ENCODE measurements at places on chromosomes 2 and 18.

DNA sequence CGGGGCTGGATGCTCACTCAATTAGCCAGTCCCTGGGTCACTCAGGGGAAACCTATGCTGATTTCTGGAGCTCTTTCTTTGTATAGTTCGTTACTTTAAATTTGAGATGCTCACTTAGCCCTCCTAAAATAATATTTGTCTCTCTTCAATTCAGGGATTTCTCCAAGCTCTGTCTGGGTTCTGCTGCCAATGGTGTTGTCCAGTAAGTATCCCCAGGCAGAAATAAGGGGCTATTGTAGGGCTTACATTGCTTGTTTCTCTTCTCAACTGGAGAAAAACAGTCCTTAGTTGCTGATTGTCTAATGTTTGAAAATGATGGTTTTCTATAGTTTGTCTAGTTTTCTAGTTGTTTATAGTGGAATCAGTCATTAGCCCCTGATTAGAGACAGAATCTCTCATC, 5.0 kb downstream of the RAB6C start:
- H3K27me3 ChIP-seq = peaks cover 39% of the 10 kb centered on the region
- no peak for DNase-seq
- H3K4me1 ChIP-seq = no peaks in the 10 kb centered on the region
- no peak overlapping the region for H3K4me3 ChIP-seq

DNA sequence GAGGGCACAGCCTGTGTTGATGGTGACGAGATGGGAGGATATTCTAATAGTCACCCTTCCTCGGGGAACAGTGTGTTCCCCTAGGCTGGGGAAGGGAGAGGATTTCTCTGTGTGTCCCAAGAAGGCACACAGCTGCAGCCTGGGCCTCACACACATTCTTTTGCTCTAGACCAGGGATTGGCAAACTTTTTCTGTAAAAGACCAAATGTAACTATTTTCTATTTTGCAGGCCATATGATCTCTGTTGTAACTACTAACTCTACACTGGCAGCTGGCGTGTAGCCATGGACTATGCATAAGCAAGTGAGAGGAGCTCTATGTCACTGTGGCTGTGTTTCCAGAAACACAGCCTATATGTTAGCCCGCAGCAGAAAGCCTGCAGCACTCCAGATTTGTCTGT, 65.8 kb downstream of the ARHGAP28 start:
- no peak overlapping the region for H3K4me3 ChIP-seq
- no peaks in the 10 kb centered on the region for H3K4me1 ChIP-seq

GRCh38 chr2:105587637-105588036, 157.1 kb upstream of the NCK2 start:
- no peaks in the 10 kb centered on the region for H3K36me3 ChIP-seq
- no peak overlapping the region for H3K27ac ChIP-seq
- no peaks in the 10 kb centered on the region for H3K27me3 ChIP-seq

- H3K4me1 ChIP-seq = peaks cover 13% of the 10 kb centered on the region
- H3K27ac ChIP-seq = no peak overlapping the region
- no peaks in the 10 kb centered on the region for H3K36me3 ChIP-seq
- DNase-seq = no peak
- H3K27me3 ChIP-seq = peaks cover 75% of the 10 kb centered on the region
- H3K4me3 ChIP-seq = peak overlapping the region; percentile 45
These were observed 1.3 kb downstream of the LRRTM1 start for GRCh38 chr2:80303006-80303908.

GRCh38 chr2:137091704-137092103, 326.4 kb downstream of the THSD7B start:
- H3K27me3 ChIP-seq = no peaks in the 10 kb centered on the region
- no peak for DNase-seq
- H3K4me1 ChIP-seq = no peaks in the 10 kb centered on the region
- no peak overlapping the region for H3K4me3 ChIP-seq
- no peak overlapping the region for H3K27ac ChIP-seq

- no peak overlapping the region for H3K4me3 ChIP-seq
- H3K4me1 ChIP-seq = no peaks in the 10 kb centered on the region
- H3K27ac ChIP-seq = no peak overlapping the region
- H3K36me3 ChIP-seq = no peaks in the 10 kb centered on the region
- H3K27me3 ChIP-seq = no peaks in the 10 kb centered on the region
These were observed 1184.9 kb upstream of the CDH2 start for GRCh38 chr18:29361843-29362242.

GRCh38 chr18:70373042-70373519, 84.2 kb downstream of the SOCS6 start:
- no peaks in the 10 kb centered on the region for H3K36me3 ChIP-seq
- H3K27me3 ChIP-seq = no peaks in the 10 kb centered on the region
- no peak overlapping the region for H3K4me3 ChIP-seq
- no peak overlapping the region for H3K27ac ChIP-seq
- H3K4me1 ChIP-seq = peaks cover 26% of the 10 kb centered on the region

DNA sequence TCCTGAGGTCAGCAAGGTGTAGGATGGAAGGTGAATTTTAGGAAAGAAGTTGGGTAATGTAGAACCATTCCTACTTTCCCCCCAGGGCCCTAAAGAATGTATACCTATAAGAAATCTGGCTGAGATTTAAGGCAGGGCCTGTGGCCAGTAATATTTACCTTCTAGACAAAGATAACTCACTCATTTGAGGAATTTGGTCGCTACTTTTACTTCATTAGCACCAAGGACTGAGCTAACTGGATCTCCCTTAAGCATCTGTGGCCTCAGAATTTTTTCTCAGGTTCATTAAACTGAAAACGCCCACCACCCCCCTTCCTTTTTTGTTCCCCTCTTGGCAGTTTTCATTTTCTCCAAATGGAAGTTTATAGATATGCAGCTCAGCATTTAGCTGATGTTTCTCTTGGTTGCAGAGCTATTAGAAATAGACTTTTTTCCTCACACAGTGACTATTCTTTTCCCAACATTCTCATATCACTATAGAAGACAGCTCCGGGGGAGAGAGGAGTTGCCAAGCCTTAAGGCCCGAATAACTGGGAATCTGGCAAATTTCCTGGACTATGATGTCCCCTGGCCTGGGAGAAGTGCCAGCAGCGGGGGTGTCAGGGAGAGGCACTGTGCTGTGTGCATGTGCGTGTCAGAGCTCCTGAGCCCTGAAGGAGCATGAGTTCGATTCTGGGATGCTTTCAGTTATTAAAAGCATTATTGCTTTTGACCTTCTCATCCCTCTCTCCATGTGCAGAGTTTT, 310.9 kb downstream of the PRKCE start:
- no peak for DNase-seq
- H3K36me3 ChIP-seq = no peaks in the 10 kb centered on the region
- H3K27me3 ChIP-seq = no peaks in the 10 kb centered on the region
- H3K4me3 ChIP-seq = no peak overlapping the region
- H3K27ac ChIP-seq = peak overlapping the region; percentile 69

GRCh38 chr2:102337481-102338386, 17.9 kb upstream of the IL18R1 start:
- DNase-seq = no peak
- H3K36me3 ChIP-seq = no peaks in the 10 kb centered on the region
- no peaks in the 10 kb centered on the region for H3K4me1 ChIP-seq
- H3K27me3 ChIP-seq = no peaks in the 10 kb centered on the region
- H3K27ac ChIP-seq = no peak overlapping the region

DNA sequence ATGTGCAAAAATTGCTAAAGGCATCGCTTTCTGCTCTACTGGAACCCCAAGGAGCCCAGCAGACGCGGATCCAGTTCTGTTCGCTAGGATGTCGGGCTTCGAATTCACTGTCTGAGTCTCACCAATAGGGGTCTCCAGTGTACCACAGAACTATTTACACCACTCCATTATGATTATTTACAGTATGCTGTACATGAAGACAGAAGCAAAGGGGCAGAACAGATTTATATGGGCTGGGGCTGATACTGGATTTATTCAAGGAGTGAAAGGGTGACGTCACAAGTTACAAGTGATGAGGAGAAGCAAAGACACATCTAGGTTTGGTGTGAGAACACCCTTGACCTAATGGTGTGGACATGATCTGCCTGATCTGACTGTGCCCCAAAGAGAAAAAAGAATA, 185.3 kb upstream of the ATP5MC3 start:
- peak; percentile 10 for DNase-seq
- H3K36me3 ChIP-seq = no peaks in the 10 kb centered on the region
- no peak overlapping the region for H3K27ac ChIP-seq
- H3K4me1 ChIP-seq = no peaks in the 10 kb centered on the region
- H3K4me3 ChIP-seq = no peak overlapping the region

- H3K4me3 ChIP-seq = no peak overlapping the region
- H3K27ac ChIP-seq = no peak overlapping the region
- peak; percentile 82 for DNase-seq
- no peaks in the 10 kb centered on the region for H3K27me3 ChIP-seq
These were observed 38.8 kb downstream of the PPP4R1 start for GRCh38 chr18:9575558-9575957.

DNA sequence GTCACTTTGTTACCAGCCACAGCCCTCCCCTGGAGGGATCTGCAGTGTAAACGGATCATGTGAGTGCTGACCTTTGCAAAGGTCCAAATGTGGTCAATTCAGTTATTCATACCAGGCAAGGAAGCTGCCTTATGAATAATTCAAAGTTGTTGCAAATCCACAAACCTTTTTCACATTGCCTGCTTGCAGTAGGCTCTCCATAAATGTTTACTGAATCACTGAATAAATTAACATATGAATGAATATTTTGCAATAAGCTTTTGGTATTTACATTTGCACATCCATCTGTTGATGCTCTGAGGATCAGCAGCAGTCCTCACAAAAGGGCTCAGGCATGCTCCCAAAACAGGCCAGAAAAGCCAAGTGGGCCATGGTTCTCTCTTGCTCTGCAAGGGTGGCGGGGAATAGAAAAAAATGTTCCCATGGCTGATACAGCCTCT, 156.8 kb downstream of the VAPA start:
- H3K36me3 ChIP-seq = no peaks in the 10 kb centered on the region
- DNase-seq = no peak
- no peak overlapping the region for H3K4me3 ChIP-seq

DNA sequence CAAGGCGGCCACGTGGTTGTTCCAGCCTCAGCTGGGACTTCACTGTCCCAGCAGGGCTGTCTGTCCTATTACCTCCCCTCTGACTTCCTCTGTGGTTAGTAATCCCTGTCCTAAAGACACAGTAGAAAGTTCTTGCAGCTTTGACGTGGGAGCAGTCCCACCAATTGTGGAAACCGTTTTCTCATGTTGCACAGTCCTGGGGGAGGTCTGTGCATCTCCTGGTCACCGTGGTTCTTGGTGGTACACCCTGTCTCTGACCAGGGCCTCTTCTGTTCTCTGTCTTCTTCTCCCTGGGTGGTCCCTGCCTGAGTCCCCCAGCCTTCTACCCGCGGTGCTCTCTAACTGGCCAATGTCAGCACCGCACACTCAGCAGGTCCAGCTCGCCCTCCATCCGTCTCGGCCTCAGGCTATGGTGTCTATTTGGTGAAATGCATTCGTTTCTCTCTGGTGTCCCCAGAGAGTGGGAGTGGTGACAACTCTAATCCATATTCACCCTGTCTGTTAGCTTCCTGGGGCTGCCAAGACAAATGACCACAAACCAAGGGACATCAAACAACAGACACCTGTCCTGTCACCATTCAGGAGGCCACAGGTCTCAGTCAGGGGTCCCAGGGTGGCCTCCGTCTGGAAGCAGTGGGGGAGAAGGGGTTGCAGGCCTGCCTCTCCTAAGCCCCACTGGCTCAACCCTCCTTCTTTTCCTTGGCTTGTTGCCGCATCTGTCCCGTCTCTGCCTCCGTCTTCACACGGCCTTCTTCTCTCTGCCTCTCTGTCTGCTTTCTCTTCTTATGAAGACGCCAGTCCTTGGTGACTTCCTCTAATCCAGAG, 99.8 kb downstream of the SH3BP4 start:
- H3K4me3 ChIP-seq = no peak overlapping the region
- no peak for DNase-seq
- no peaks in the 10 kb centered on the region for H3K36me3 ChIP-seq

- H3K27me3 ChIP-seq = peaks cover 62% of the 10 kb centered on the region
- peak overlapping the region; percentile 46 for H3K27ac ChIP-seq
- peaks cover 50% of the 10 kb centered on the region for H3K4me1 ChIP-seq
- DNase-seq = no peak
- no peaks in the 10 kb centered on the region for H3K36me3 ChIP-seq
These were observed 4.0 kb downstream of the CYP26B1 start for GRCh38 chr2:72143441-72144273.

DNA sequence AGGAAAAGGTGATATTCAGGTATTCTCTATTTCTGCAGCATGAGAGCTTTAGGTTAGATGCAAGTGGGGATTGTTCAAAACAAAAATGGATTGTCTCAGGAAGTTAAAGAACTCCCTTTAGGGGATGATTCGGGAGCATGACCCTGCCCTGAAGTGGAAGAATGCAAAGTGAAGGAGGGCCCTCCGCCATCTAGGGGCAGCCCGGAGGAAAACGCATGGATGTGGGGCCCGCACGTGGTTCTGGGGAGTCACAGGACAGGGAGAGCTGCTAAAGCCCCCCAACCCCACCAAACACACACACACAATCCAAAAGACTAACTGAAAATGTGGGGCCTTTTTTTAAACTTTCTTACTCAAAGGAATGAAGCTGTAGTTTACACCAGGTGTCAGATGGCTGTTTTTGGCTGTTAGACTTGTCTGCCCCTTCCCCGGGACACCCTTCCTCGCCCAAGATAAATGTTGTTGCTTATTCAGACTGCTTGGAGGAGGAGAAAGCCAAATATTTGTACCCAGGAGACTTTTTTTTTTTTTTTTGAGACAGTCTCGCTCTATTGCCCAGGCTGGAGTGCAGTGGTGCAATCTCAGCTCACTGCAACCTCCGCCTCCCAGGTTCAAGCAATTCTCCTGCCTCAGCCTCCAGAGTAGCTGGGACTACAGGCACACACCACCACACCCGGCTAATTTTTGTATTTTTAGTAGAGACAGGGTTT, 78.8 kb downstream of the HNRNPLL start:
- peaks cover 14% of the 10 kb centered on the region for H3K27me3 ChIP-seq
- no peaks in the 10 kb centered on the region for H3K36me3 ChIP-seq
- H3K27ac ChIP-seq = no peak overlapping the region
- H3K4me1 ChIP-seq = no peaks in the 10 kb centered on the region
- no peak overlapping the region for H3K4me3 ChIP-seq
- DNase-seq = no peak

DNA sequence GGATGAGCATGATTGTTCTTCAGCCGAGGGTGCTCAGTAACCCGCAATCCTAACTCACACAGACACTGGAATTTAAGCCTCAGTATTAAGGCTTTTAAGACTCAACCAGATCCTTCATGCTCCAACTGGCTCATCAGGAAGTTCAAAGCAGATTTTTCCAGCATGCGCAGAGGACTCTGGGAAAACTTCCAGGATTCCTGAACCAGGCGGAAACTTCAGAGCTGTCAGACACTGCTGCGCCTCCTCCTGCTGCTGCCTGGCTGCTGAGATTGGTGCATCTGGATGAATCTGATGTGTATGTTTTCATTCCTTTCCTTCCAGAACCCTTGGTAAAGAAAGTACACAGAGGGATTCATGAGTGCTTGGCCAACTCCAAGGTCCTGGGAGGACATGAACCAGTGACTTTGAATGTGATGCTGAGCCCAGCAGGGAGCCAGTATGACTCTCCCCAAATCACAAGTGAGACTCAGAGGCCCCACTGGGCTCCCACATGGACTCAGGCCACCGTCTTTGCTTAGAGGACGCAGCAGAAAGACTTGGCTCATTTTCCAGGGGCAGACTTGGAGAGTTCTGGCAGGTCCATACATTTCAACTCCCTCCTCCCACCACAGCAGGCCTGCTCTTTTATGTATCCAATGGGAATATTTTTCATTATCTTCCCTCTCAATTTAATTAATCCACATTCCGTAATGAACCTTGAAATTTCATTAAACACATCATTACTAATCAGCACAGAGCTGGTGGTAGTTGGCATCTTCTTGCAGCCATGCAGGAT, 143.5 kb upstream of the HDAC4 start:
- H3K27ac ChIP-seq = no peak overlapping the region
- no peaks in the 10 kb centered on the region for H3K36me3 ChIP-seq
- H3K27me3 ChIP-seq = no peaks in the 10 kb centered on the region
- no peak overlapping the region for H3K4me3 ChIP-seq

GRCh38 chr18:31943878-31944816, 1.2 kb upstream of the TRAPPC8 start:
- DNase-seq = no peak
- H3K27ac ChIP-seq = peak overlapping the region; percentile 99
- peaks cover 10% of the 10 kb centered on the region for H3K4me1 ChIP-seq
- no peaks in the 10 kb centered on the region for H3K36me3 ChIP-seq
- no peaks in the 10 kb centered on the region for H3K27me3 ChIP-seq
- peak overlapping the region; percentile 96 for H3K4me3 ChIP-seq
